ENCODE measurements at places on chromosomes 11 and 22.

DNA sequence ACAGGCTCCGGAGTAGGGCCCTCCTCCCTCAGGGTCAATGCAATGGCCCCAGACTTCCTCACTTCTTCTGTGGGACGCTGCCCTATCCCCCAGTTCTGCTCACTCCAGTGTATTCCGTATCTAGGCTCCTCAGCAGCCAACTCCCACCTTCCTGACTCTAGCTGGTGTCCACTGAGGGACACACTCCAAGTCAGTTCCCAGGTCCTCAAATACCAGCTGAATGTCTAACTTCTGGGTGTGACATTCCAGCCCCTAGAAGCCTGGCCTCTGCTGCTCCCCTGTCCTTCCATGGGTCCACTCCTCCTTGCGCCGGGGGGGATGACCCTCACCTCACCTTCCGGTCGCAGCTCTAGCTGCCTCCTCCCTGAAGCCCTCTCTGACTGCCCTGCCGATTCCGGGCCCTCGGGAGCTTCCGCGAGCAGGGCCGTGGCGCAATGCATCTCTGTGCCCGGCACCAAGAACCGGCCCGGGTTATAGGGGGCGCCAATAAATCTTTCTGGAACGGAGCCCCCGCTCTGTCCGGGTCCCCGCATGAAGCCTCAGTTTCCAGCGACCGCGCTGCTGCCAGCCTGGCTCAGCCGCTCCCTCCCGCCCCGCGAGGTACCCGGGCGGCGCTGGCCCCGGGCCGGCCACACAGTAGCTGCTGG lies 15.4 kb downstream of the BAD start:
- DNase-seq = peak; percentile 57

- DNase-seq = peak; percentile 49
These were observed 17.3 kb downstream of the APOL2 start for GRCh38 chr22:36221799-36222751.

DNA sequence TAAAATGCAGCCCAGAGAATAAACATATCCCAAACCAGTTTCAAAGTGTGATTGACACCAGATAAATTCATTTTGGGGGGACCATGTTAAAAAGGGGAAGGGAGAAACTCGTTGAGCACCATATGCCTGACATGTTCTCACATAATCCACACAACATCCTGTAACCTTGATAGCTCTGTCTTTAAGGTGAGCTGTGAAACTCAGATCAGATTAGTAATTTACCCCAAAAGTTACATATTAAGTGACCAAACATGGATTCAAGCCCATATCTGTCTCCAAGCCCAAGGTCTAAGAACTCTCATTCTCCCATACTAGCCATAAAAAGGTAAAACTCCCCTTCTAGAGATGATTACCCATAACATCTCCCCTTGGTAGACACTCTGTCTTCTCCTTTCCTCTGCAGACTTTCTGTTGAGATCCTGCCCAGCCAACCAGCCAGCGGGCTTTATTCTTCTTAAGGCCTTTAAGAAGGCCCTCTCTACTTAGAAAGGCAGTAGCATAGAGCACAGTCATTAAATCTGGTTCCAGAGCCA lies 150.7 kb downstream of the CCDC34 start:
- DNase-seq = no peak

GRCh38 chr22:41863472-41863871 lies 30.6 kb downstream of the SREBF2 start:
- no peak for DNase-seq

DNA sequence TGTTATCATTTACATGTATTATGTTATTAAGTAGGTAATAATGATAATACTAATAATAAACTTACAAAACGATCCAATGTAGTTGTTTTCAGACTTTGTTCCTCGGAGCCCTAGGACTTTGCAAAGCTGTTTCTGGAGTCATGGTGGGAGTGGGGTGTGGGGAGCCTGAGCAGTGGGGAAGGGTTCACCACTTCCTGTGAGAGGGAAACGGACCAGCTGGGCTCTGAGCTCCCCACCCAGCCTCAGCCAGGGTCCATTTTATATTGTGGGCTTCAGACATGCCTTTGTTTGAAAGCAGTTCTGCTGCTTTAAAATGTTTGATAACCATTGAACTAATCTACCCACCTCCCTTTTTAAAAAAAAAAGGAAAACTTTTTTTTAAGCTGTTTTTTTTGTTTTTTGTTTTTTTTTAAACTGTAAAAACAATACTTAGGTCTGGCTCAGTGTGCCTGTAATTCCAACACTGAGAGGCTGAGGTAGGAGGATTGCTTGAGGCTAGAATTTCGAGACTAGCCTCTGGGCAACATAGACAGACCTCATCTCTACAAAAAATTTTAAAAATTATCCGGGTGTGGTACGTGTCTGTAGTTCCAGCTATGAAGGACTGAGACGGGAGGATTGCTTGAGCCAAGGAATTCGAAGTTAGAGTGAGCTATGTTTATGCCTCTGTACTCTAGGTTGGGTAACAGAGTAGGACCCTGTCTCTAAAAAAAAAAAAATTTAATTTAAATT lies 7.0 kb downstream of the SERPING1 start:
- no peak for DNase-seq

DNA sequence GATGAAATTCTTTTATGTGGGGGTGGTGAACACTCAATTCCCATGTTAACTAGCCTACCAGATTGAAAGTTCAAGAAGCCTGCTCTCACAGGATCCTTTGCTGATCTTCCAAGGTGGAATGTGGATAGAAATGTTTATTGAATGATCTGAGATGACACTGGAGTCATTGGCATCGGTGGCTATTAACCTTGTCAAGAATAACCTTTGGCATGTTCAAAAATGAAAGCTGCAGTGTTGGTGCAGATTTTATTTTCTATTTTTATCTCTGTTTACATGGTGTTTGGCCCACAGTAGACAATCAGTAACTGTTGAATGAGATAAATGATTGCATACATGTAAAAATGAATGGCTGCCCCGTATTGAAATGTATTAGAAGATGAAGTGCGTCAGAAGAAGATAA lies 19.0 kb downstream of the MCAM start:
- DNase-seq = no peak

Measured in body of pancreas (tissue), 4 donors.